Natural killer cell (primary cell): ENCODE measurements at places on chromosomes 3 and 15. TPM values are rescaled to one million over a fixed set of nuclear protein-coding genes. Genes with fewer than 3 reads are reported as not detected.
A peak's percentile ranks its signal among the peaks of the same experiment; 100 is the strongest.

- H3K4me3 ChIP-seq, result no peak overlapping the region
- DNase-seq, result no peak
- H3K4me1 ChIP-seq, result no peaks in the 10 kb centered on the region
- H3K36me3 ChIP-seq, result no peaks in the 10 kb centered on the region
Measured at GRCh38 chr3:46649436-46649835, 37.1 kb downstream of the FAM240A start.

- no peak overlapping the region for H3K27ac ChIP-seq
- no peaks in the 10 kb centered on the region for H3K36me3 ChIP-seq
- no peaks in the 10 kb centered on the region for H3K4me1 ChIP-seq
- H3K4me3 ChIP-seq, result no peak overlapping the region
- H3K27me3 ChIP-seq, result no peaks in the 10 kb centered on the region
Measured at GRCh38 chr3:169264711-169265110, 398.8 kb downstream of the MECOM start.

The GOLGA6L10 gene
- 1.8 TPM for total RNA-seq

The CASR gene
- not detected for total RNA-seq

DNA sequence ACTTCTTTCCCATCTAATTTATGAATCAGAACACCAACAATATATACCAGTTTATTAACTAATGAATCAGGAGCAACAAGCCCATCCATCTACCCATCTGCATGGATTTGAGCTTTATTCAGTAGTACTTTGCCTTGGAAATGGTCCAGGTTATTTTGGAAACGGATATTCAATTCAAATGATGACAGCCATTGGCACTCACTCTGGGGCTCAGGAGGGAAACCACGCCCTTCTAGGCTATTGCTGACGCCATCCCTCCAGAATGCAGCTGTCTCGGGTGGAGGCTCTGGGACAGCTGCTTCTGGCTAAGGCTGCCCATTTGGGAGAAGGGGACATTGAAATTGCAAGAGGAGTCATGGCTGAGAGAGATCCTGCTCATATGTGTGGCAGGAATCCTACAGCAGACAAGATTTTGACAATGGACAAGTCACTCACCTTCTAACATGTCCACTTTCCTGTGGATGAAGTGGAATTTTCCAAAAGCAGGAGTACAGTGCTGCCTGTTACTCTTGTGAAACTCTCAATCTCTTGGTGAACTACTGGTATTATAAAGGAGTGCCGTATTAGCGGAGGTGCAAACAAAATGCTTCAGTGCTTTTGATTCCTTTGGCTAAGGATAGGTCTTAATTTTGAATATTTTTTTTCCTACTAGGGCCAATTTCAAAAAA is 29.3 kb upstream of the TRAK1 start:
- no peak overlapping the region for H3K4me3 ChIP-seq
- DNase-seq, result no peak
- H3K36me3 ChIP-seq, result no peaks in the 10 kb centered on the region
- H3K4me1 ChIP-seq, result peaks cover 15% of the 10 kb centered on the region

GRCh38 chr3:42216931-42217333 is 49.1 kb downstream of the CCK start:
- no peak overlapping the region for H3K4me3 ChIP-seq
- H3K27ac ChIP-seq, result no peak overlapping the region
- H3K36me3 ChIP-seq, result peaks cover 6% of the 10 kb centered on the region
- H3K4me1 ChIP-seq, result peaks cover 28% of the 10 kb centered on the region

- H3K4me3 ChIP-seq, result no peak overlapping the region
- H3K27ac ChIP-seq, result no peak overlapping the region
- DNase-seq, result no peak
- H3K27me3 ChIP-seq, result no peaks in the 10 kb centered on the region
Measured at GRCh38 chr15:80942266-80942665, 47.4 kb downstream of the MESD start.

DNA sequence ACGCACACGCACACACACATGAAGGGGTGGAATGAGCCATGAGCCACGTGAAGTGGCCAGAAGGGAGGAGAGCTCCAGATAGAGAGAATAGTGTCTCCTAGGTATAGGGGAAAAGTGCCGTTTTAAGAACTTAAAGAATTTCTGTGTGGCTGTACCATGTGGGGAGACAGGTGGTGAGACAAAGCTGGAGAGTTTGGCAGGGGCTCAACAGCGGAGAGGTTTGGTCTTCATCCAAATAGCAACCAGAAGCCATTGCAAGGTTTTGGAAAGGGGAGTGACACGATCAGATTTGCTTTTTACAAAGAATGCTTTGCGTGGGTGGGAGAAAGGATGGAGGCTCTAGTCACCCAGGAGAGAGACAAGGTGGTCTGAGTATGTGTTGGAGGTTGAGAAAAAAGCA is 146.0 kb downstream of the IL20RB start:
- no peaks in the 10 kb centered on the region for H3K4me1 ChIP-seq
- H3K36me3 ChIP-seq, result no peaks in the 10 kb centered on the region
- no peak for DNase-seq
- H3K27me3 ChIP-seq, result peaks cover 3% of the 10 kb centered on the region
- no peak overlapping the region for H3K4me3 ChIP-seq

The NR2E3 gene
- not detected for total RNA-seq

DNA sequence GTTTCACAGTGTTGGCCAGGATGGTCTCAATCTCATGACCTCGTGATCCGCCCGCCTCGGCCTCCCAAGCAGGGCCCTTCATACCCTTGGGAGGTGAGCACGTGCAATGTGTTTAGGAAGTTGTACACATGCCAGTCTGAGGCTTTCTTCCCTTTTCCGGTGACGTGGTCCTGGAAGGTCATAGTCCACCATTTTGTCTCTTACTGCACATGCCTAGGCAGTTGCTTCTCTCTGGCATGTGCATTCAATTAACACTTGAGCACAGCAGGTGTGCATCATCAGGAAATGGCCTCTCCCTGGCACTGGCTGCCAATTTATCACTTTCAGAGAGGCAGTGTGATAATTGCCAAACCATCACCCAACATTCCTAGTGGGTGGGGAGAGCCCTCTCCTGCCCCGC is 21.7 kb upstream of the SELENOK start:
- H3K36me3 ChIP-seq, result no peaks in the 10 kb centered on the region
- no peak overlapping the region for H3K4me3 ChIP-seq
- H3K27ac ChIP-seq, result no peak overlapping the region
- H3K27me3 ChIP-seq, result peaks cover 13% of the 10 kb centered on the region

The WNT5A gene
- not detected for total RNA-seq

DNA sequence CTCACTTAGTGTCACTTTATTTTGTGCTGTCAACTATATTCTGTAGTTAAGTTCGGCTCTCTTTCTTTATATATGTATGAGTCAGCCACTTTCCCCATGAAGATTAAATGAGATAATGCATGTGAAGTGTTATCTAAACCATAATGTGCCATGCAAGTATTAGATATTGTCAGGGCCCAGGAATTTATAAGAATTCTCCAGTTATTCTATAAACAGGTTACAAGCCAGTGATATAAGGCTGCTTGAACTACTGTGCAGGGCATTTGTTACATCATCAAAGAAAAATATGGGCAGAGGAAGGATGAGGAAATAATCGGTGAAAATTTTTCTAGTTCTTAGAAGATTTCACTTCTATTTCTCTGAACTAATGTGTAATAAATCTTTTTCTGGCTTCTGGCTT is 1049.0 kb upstream of the NR2F2 start:
- H3K27me3 ChIP-seq, result peaks cover 9% of the 10 kb centered on the region
- H3K36me3 ChIP-seq, result no peaks in the 10 kb centered on the region
- H3K4me3 ChIP-seq, result no peak overlapping the region
- H3K4me1 ChIP-seq, result peaks cover 3% of the 10 kb centered on the region
- no peak for DNase-seq

GRCh38 chr3:10553591-10554235 is 48.3 kb upstream of the ATP2B2 start:
- H3K4me3 ChIP-seq, result no peak overlapping the region
- peaks cover 28% of the 10 kb centered on the region for H3K4me1 ChIP-seq
- H3K27ac ChIP-seq, result no peak overlapping the region

The LTK gene
- total RNA-seq, result 0.56 TPM

- H3K4me1 ChIP-seq, result peaks cover 17% of the 10 kb centered on the region
- no peak overlapping the region for H3K27ac ChIP-seq
- H3K36me3 ChIP-seq, result no peaks in the 10 kb centered on the region
- no peak for DNase-seq
Measured at GRCh38 chr15:82646250-82647044, 716 bp downstream of the CPEB1 start.

- no peak for DNase-seq
- peak overlapping the region; percentile 43 for H3K27ac ChIP-seq
- H3K4me1 ChIP-seq, result peaks cover 9% of the 10 kb centered on the region
- no peaks in the 10 kb centered on the region for H3K27me3 ChIP-seq
- H3K36me3 ChIP-seq, result no peaks in the 10 kb centered on the region
Measured at GRCh38 chr3:152472672-152472954, 203.9 kb downstream of the MBNL1 start.

DNA sequence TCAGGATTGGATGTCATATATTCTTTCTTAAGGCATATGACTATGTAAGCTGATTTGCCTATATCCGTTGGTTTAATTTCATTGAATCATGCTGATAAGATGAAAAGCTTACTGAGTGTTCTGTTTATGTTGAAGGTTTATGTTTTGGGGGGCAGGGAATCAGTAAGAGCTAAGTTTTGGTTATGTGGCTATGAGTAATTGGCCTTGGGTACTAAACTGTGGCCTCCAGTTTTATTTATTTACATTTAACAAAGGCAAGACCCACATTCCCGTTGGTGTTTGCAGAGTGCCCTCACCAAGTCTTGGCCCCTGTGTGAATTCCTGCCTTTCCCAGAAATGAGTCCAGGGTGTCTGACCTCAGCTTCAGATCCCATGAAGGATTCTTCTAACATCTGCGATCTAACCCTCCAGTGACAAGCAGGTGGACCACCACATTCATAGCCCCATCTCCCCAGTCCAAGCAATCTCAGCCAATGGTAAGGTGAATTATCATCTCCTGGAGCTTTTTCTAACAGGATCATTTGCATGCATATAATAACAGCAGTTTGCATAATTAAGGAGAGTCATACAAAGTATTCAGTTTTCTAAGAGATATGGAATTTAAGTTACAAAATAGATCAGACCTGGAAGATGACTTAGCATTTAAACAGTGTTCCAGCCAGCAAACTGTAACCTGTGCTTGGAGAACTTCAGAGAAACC is 27.4 kb downstream of the GLDN start:
- H3K27me3 ChIP-seq, result no peaks in the 10 kb centered on the region
- no peaks in the 10 kb centered on the region for H3K36me3 ChIP-seq
- no peaks in the 10 kb centered on the region for H3K4me1 ChIP-seq
- no peak for DNase-seq
